ENCODE measurements at places on chromosomes 12 and 14.

- peaks cover 43% of the 10 kb centered on the region for H3K4me1 ChIP-seq
- H3K36me3 ChIP-seq, result no peaks in the 10 kb centered on the region
- no peak for DNase-seq
- H3K27me3 ChIP-seq, result peaks cover 22% of the 10 kb centered on the region
Measured at GRCh38 chr14:54440037-54440436, 1.1 kb downstream of the CNIH1 start.

GRCh38 chr14:74983343-74983742 lies 19.4 kb upstream of the EIF2B2 start:
- H3K4me1 ChIP-seq, result no peaks in the 10 kb centered on the region
- no peaks in the 10 kb centered on the region for H3K36me3 ChIP-seq
- no peaks in the 10 kb centered on the region for H3K27me3 ChIP-seq
- H3K27ac ChIP-seq, result no peak overlapping the region
- DNase-seq, result no peak

DNA sequence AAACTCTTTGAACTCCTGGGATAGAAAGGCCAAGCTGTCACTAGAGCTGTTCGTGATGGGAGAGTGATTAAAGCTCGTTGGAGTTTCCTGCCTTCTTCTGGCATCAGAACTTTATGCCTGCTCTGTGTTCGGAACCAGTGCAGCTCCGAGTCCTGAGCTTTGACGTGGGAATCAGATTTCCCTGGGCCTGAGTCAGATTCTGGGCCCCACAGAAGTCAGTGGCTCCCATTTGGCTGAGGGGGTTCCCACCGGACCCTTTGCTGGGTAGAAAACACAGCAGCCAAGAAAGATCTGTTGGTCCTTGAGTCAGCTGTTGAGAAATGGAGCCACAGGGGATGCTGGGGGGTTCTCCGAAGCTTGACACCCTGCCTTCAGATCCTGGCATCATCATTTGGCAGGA lies 238.0 kb downstream of the CHST11 start:
- peaks cover 1% of the 10 kb centered on the region for H3K27me3 ChIP-seq
- no peaks in the 10 kb centered on the region for H3K36me3 ChIP-seq
- H3K4me1 ChIP-seq, result peaks cover 97% of the 10 kb centered on the region
- DNase-seq, result no peak
- H3K4me3 ChIP-seq, result peak overlapping the region; percentile 74

DNA sequence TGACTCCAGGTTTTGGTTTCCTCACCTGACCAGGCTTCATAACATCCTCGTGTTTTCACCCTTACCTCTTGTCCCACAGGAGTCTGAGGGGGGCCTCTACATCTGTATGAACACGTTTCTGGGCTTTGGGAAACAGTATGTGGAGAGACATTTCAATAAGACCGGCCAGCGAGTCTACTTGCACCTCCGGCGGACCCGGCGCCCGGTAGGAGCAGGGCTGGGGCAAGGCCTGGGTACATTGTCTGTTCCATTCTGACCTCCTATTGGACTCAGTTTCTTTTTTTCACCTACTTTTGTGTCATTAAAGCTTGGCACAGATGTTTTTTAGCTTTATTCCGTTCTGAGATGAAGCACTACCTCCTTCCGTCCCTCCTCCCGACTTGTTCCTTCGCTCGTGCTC lies 3.4 kb downstream of the USP5 start:
- H3K4me1 ChIP-seq, result peaks cover 29% of the 10 kb centered on the region
- no peak overlapping the region for H3K4me3 ChIP-seq
- no peak overlapping the region for H3K27ac ChIP-seq

Data from immature natural killer cell (primary cell).